ENCODE measurements at places on chromosomes 7 and 10.

DNA sequence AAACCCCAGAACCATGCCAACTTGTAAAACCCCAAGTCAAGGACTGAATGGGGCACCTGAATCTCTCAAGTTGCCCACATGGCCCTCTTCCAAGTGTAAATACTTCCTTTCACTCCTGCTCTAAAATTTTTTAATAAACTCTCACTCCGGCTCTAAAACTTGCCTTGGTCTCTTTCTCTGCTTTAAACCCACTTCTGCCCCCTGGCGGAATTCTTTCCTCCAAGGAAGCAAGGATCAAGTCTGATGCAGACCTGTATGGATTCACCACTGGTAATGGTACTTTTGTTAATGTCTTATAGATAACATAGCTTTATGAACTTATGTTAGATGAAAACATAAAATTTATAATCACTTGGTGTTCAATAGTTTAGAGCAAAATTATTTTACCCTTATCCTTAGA lies 33.8 kb downstream of the SLC16A9 start:
- DNase-seq, result no peak

DNA sequence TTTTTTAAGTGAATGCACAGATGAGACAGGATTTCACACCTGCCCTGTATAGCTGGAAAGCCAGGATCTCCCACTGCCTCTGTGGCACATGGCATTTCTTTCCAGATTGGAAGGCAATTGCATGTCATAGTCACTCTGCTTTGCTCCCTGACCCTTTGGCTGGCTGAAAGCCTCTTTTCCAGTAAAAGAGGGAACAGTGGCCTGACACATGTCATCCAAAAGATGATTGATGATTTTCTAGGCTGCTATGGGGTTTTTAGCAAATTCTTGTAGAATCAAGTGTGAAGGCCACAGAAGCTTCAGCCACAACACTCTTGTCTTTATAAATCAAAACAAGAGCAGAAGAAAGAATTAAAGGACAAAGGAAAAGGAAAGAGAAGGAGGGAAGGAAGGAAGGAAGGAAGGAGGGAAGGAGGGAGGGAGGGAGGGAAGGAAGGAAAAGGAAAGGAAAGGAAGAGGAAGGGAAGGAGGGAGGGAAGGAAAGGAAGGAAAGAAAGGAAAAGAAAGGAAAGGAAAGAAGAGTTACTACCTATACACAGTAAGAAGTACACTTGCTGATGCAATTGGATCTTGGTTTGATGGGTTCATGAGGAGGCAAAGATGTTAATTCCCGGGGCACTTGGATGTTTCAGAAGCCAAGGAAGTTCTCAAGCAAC lies 158.9 kb upstream of the FRMD4A start:
- DNase-seq, result no peak

GRCh38 chr10:84395581-84395980 lies 67.2 kb downstream of the CCSER2 start:
- no peak for DNase-seq

- DNase-seq, result no peak
Observed at GRCh38 chr7:30694774-30695721, 12.8 kb upstream of the CRHR2 start.

- no peak for DNase-seq
Observed at GRCh38 chr7:17015598-17016031, 133.8 kb upstream of the AGR3 start.

- DNase-seq, result peak; percentile 51
Observed at GRCh38 chr7:78018641-78019446, 220.3 kb downstream of the PHTF2 start.

DNA sequence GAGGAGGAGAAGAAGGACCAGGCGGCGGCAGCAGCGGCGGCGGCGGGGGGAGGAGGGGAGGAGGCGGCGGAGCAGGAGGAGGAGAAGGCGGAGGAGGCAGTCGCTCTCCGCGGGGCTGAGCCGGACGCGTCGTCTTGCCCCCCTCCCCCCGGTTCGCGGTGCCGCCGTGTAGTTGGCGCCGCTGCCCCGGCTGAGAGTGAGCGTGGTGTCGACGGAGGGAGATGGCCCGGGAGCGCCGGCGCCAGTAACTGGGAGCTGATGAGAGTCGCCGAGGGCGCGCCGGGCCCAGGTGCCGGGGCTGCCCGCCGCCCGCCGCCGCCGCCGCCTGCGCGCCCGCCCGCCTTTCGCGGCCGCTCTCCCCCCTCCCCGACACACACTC lies 257 bp downstream of the WAC start:
- DNase-seq, result no peak

Measured in H1 (cell line).